ENCODE measurements at places on chromosomes 3 and 15.

DNA sequence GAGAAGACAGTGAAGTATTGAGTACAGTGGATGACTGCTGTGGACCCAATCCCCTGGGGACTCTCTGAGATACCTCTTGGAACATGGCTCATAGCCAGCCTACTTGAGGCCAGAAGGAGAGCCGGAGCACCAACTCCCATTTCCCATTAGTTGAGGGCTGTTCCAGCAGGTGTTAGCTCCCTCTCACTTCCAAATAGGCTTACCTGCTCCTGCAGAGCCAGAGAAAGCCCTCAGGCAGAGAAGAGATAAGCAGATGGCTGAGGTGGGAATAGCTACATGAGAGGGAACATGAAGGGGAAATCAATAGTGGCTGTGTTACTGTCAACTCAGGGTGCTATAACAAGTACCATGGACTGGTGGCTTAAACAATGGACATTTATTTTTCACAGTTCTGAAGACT is 4.6 kb upstream of the CCK start:
- no peak for DNase-seq

DNA sequence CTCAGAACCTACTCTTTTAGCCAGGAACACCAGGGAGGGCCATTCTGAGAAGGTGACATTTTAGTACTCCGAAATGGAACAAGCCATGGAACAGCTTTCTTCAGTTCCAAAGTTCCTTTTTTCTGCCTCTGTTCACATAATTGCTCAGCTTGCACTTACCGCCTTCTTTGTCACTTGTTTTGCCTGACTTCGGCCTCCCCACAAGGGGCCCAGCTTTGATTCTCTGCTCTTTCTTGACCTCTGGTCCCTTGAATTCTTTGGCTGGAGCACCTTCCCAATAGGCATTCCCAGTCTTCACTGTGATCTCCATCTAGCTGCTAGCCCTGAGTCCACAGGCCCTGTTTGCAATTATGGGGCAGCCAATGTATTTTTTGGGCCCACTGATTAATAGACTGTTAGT is 51.4 kb upstream of the SLC7A14 start:
- no peak for DNase-seq

GRCh38 chr3:128198313-128198712 is 45.0 kb downstream of the EEFSEC start:
- DNase-seq: no peak

GRCh38 chr3:109532257-109533216 is 195.2 kb upstream of the DPPA4 start:
- no peak for DNase-seq

DNA sequence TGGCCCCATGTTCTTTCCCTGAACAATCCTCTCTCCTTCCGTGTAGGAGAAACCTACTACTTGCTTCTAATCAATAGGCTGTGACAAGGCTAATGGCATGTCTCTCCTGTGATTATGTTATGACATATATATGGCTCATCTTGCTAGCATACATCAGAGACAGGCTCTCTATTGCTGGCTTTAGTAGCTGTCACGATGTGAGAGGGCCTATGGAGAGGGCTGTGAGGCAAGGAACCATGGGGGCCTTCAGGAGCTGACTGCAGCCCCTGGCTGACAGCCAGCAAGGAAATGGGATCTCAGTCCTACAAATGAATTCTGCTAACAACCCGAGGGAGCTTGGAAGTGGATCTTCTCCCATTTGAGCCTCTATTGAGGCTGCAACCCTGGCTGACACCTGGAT is 96.3 kb downstream of the EOMES start:
- no peak for DNase-seq

- no peak for DNase-seq
Observed at GRCh38 chr15:78772738-78773137, 38.5 kb downstream of the ADAMTS7 start.

- no peak for DNase-seq
Observed at GRCh38 chr3:72101494-72101893, 316.5 kb upstream of the PROK2 start.

DNA sequence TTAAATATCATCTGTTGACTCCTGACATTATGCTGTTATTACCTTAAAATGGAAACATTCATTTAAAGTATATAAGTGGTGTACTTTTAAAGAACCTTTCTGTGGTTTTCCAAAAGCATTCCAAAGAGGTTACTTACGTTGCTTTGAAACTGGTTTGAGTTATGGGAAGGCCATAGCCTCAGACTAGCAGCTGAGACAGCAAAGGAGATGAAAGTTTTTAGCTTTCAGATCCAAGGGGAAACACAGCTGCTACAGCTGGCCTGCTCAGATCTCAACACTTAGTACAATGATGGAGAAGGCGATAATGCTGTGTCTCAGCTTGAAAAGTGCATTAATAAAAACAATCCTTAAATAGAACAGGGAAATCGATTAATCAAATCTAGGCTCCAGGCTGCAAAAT is 921.1 kb downstream of the ROBO1 start:
- DNase-seq: no peak

DNA sequence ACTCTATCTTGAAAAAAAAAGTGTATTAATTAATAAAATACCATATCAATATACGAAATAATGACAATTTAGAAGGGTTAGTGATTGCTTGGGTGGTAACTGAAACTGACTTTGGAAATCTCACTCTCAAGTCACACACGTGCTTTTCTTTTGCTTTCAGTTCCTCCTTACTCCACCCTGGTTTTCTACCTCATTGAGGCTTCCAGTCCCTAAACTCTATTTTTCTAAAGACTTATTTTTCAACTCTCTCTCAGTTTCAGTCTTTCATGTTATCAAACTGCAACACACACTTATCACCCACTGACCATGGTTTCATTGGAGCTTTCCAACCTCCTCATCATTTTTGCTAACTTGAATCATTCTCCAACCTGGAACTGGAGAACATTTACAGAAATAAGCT is 23.5 kb downstream of the IL12A start:
- no peak for DNase-seq

DNA sequence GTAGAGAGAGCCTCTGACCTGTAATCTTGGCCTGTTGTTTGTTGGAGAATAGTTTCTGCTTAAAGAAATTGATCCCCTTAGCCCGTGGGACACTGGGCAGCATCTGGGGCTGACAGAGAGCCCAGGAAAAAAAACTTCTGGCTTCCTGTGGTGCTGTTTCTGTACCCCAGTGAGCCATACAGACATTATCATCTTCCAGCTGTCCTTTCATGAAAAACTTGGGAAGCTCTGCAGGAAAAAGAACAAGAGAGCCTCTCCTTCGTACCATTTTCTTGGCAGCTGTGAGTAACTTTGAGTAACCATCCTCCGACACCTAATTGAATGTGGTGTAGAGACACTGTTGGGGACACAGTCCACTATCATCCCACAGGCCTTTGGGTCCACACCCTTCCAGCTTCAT is 333.0 kb downstream of the SHQ1 start:
- DNase-seq: no peak

GRCh38 chr15:22872936-22873701 is 34.7 kb downstream of the NIPA2 start:
- DNase-seq: no peak

- no peak for DNase-seq
Observed at GRCh38 chr15:63836579-63836978, 2.8 kb upstream of the HERC1 start.

DNA sequence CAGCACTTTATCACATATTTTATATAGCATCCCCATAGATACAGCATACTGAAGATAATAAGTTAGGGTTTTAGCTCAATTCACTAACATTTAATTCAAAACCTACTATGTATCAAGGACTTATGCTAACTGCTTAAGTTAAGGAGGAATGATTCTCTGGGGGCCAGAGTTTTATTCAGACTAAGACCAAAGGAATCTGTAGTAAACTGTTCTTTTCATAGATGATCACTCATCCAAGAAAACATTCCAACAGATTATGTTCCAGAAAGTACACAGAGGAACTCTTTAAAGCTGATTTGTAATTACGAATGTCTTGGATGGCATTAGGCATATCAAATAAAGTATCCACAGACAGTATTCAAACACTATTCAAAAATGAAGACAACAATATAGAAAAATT is 226.4 kb downstream of the SCAPER start:
- DNase-seq: no peak

DNA sequence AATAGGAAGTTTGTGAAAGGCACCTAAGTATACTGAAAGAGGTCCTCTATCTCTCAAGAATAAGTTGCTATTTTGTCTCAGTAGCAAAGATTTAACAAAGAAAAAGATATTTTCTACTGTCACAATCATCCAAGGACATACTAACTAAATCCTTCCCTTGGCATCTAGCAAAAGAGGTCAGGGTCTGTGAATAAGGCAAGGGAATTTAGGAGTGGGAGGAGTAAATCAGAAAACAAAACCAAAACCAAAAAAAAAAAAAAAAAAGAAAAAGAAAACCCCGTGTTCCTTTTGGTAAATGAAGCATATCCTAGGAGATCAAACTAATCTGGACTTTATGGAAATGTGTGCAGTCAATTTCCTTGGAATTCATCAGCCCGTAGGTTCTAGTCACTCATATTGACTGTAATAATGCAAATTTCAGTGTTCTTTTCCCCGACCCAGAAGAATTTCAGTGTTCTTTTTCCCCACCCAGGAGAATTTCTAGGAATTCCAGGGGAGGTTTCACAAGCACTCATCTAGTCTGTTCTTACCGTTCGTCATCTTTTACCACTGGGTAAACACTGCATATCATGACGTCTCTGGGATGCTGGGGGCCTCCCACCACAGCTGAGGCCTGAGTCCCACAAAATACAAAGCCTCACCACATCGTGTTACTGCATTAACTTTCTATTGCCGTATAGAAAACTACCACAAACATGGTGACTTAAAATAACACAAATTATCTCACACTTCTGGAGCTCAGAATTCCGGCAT is 113.8 kb upstream of the CCDC54 start:
- no peak for DNase-seq

DNA sequence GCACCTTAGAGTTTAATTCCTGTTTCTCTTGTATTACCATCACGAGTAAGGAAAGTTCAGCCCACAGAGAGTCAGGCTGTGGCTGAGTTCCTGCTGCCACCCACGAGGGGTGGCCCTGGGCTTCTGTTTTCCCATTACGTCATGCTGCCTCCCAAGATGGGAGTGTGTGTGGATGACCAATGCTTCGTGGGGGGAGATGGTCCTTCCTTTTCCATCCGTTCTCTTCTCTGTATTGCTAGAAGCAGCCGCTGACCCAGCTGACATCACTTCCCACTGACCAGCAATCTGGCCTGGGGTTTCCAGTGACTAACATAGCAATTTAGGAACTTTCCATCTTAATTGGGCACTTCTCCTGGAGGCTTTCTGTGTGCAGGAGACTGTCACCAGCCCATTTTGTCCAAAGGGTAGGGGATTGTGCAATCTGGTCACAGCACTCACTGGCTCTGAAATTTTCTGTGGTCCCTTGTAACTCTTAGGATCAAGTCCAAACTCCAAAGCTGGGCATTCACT is 9.3 kb downstream of the IRAK2 start:
- DNase-seq: no peak

- DNase-seq: no peak
Observed at GRCh38 chr15:69299451-69299886, 757 bp downstream of the PAQR5 start.

- no peak for DNase-seq
Observed at GRCh38 chr3:86978111-86978551, 12.8 kb downstream of the VGLL3 start.

GRCh38 chr3:134641671-134642300 is 9.0 kb downstream of the KY start:
- no peak for DNase-seq

GRCh38 chr15:65518633-65519285 is 1.3 kb upstream of the DPP8 start:
- DNase-seq: no peak

GRCh38 chr15:66829551-66830121 is 127.6 kb downstream of the SMAD6 start:
- no peak for DNase-seq

GRCh38 chr15:87477737-87478686 is 778.5 kb downstream of the NTRK3 start:
- no peak for DNase-seq

DNA sequence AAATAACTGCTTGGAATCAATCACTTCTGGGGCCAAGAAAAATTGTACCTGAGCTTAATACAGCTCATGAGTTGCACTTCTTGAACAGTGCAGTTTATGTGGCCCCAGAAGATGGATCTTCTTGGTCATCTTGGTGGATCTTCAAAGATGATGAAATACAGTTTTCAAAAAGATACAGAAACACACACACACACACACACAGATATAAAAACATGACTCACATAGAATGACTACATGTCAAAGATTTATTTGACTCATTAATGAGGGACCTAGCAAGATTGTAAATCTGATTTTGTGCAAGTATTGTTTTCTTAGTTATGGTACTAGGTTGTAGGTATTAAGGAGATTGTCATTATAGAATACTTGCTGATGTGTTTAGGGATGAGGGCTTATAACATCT is 32.6 kb downstream of the PDCD6IP start:
- no peak for DNase-seq

DNA sequence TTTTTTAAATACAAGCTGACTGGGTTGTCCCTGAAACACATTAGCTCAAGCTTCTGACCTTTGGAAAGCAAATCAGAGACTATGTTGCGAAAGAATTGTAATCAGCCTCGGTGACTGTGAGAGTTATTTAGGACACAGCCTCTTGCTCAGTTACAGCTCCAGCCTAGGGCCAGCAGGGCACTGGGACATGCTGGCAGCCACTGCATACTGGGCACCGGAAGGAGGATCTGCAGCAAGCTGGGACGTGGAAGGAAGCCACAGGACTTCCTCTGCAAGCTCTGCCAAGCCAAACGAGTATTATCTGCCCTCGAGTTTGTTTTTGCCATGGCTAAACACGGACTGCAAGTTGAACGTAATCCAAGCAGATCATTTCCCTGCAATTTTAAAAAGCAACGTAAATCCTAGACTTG is 24.4 kb upstream of the COPG1 start:
- no peak for DNase-seq

DNA sequence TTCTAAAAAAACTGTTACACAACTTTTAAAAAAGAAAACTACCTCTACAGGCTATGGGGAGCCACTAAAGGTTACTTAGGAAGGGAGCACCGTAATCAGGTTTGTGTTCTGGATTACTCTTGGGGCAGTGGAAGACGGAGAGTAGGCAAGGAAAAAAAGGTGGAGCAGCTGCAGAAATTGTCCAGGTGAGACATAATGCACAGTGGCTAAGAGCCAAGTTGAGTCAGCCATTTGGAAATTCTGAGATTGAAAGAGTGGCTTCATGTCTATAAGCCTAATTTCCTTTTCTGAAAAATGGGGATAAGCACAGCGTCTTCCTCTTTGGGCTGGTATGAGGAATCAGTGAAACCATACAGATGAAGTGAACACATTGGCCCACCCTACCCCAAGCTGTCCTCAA is 195.2 kb downstream of the CADPS start:
- DNase-seq: no peak

GRCh38 chr3:138079901-138080300 is 35.5 kb downstream of the DZIP1L start:
- DNase-seq: no peak

DNA sequence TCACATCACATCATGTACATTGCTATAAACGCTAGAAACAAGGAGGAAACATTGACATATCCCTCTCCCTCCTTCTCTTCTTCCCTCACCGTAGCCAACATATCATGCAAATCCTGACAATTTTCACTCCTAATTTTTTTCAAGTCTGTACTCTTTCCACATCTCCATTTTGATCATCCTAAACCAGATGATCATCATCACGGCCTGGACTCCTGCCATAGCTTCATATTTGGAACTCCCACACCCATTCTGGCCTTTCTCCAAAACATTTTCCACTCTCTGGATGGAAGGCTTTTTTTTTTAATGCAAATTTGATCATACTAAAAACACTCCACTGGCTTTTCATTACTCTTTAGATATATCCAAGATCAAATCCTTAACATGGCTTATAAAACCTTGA is 248.0 kb upstream of the CNTN3 start:
- no peak for DNase-seq

GRCh38 chr15:29774900-29775299 is 47.4 kb downstream of the TJP1 start:
- DNase-seq: no peak

Measured in stimulated activated CD8-positive, alpha-beta memory T cell treated with anti-CD3 and anti-CD28 coated beads, Interleukin-7, amount 100 ng/mL, for 1 hour (primary cell).